ENCODE measurements at places on chromosomes 4 and X. TPM values are rescaled to one million over a fixed set of nuclear protein-coding genes. Genes with fewer than 3 reads are reported as not detected.

- peaks cover 1% of the 10 kb centered on the region for H3K27me3 ChIP-seq
- no peak for DNase-seq
- H3K4me1 ChIP-seq, result no peaks in the 10 kb centered on the region
- H3K27ac ChIP-seq, result no peak overlapping the region
- H3K4me3 ChIP-seq, result no peak overlapping the region
- no peaks in the 10 kb centered on the region for H3K36me3 ChIP-seq
Observed at GRCh38 chr4:73828956-73829355, 7.5 kb upstream of the CXCL6 start.

Gene HOPX
- 88.5 TPM for total RNA-seq

- H3K4me3 ChIP-seq, result no peak overlapping the region
- H3K27me3 ChIP-seq, result peaks cover 35% of the 10 kb centered on the region
- no peaks in the 10 kb centered on the region for H3K36me3 ChIP-seq
- no peak for DNase-seq
Observed at GRCh38 chr4:37241647-37242046, 2.9 kb upstream of the NWD2 start.

DNA sequence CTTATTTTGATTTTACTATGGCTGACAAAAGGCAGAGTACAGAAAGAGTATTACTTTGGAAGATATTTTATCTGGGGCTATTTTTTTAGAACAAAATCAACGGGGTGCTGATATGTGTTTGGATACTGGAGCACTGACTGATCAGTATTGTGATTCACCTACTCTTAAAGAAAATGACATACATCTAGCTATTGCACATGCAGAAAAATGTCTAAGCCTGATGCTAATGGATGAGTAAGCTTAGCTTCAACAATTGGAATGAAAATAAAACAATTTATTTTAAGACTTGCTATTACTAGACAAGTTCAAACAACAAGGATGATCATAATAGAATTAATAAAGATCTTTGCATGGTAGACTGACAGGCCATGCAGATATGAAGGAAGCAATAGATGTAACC lies 262.0 kb downstream of the PPP1R2C start:
- no peaks in the 10 kb centered on the region for H3K36me3 ChIP-seq
- DNase-seq, result no peak
- H3K27me3 ChIP-seq, result no peaks in the 10 kb centered on the region
- no peak overlapping the region for H3K27ac ChIP-seq

GRCh38 chr4:114040319-114041116 lies 61.1 kb upstream of the ARSJ start:
- no peak overlapping the region for H3K4me3 ChIP-seq
- H3K4me1 ChIP-seq, result peaks cover 4% of the 10 kb centered on the region
- no peaks in the 10 kb centered on the region for H3K27me3 ChIP-seq
- no peak overlapping the region for H3K27ac ChIP-seq

DNA sequence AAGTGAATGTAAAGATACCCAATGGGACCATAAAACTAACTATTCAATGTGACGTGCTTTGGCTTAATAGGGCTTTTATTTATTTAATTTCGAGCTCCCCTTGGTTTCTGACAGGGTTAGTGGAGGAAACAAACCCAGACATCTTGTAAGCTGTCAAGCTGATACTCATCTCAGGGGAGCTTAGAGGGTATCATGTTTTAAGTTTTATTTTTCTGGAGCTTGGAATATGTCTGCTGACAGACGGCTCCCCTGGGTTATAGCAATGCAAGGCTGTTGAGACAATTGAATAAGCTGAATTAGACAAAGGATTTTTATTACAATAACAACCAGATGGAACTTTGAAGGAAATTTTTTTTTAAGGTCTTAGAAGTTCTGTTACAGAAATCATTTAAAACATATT lies 456.5 kb downstream of the IL1RAPL1 start:
- no peaks in the 10 kb centered on the region for H3K27me3 ChIP-seq
- no peak overlapping the region for H3K4me3 ChIP-seq
- no peak overlapping the region for H3K27ac ChIP-seq
- no peaks in the 10 kb centered on the region for H3K4me1 ChIP-seq
- no peaks in the 10 kb centered on the region for H3K36me3 ChIP-seq

GRCh38 chrX:68196939-68197791 lies 236.1 kb downstream of the OPHN1 start:
- H3K4me1 ChIP-seq, result no peaks in the 10 kb centered on the region
- H3K27ac ChIP-seq, result no peak overlapping the region
- H3K36me3 ChIP-seq, result no peaks in the 10 kb centered on the region
- peak; percentile 68 for DNase-seq

GRCh38 chr4:10354746-10355145 lies 102.5 kb downstream of the ZNF518B start:
- no peak for DNase-seq
- H3K4me3 ChIP-seq, result no peak overlapping the region
- H3K27ac ChIP-seq, result no peak overlapping the region
- no peaks in the 10 kb centered on the region for H3K4me1 ChIP-seq

Gene HMGB3
- total RNA-seq, result 32.8 TPM

DNA sequence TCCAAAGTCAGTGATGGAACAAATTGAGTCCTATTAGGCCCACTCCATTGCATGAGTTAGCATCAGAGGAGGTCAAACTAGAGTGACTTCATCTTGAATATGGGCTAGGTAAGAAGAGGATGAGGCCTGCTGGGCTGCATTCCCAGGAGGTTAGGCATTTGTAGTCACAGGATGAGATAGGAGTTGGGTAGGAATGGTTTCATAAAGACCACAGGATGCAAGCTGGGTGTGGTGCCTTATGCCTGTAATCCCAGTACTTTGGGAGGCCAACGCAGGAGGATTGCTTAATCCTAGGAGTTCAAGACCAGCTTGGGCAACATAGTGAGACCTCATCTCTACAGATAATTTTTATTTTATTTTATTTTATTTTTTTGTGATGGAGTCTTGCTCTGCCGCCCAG lies 26.8 kb downstream of the PDGFRA start:
- DNase-seq, result no peak
- H3K27me3 ChIP-seq, result peaks cover 5% of the 10 kb centered on the region
- no peaks in the 10 kb centered on the region for H3K4me1 ChIP-seq
- no peak overlapping the region for H3K27ac ChIP-seq
- H3K4me3 ChIP-seq, result no peak overlapping the region

GRCh38 chr4:188872809-188873208 lies 733.6 kb downstream of the TRIML1 start:
- no peaks in the 10 kb centered on the region for H3K4me1 ChIP-seq
- no peak overlapping the region for H3K4me3 ChIP-seq
- no peaks in the 10 kb centered on the region for H3K27me3 ChIP-seq

- no peak for DNase-seq
- no peak overlapping the region for H3K27ac ChIP-seq
- peaks cover 5% of the 10 kb centered on the region for H3K27me3 ChIP-seq
- no peak overlapping the region for H3K4me3 ChIP-seq
- H3K36me3 ChIP-seq, result no peaks in the 10 kb centered on the region
Observed at GRCh38 chr4:120225527-120225926, 158.9 kb upstream of the MAD2L1 start.

DNA sequence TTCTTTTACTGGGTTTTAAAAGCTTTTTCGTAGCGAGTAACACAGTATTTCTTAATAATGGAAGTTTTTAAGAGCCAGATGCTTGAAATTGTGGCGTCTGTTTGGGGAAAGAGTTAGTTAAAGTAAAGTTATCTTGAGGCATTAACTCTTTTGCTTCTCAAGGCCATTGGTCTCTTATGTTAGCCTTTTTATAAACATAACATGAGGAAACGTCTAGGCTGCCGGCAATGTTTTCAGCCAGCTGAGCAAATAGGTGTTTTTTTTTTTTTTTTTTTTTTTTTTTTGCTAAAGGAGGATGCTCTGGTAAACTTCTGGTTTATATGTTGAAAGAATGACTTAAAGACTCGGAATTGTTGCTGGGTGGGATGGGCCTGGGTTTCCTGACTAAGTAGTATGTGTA lies 51.1 kb upstream of the RBMX start:
- no peaks in the 10 kb centered on the region for H3K27me3 ChIP-seq
- no peak for DNase-seq
- no peak overlapping the region for H3K27ac ChIP-seq
- peaks cover 14% of the 10 kb centered on the region for H3K4me1 ChIP-seq

Gene ZNF185
- 1.0 TPM for total RNA-seq

- H3K27ac ChIP-seq, result no peak overlapping the region
- H3K4me3 ChIP-seq, result no peak overlapping the region
- H3K27me3 ChIP-seq, result no peaks in the 10 kb centered on the region
Observed at GRCh38 chr4:174053895-174054294, 229.6 kb downstream of the FBXO8 start.

GRCh38 chr4:55539658-55540057 lies 7.1 kb downstream of the CLOCK start:
- H3K4me3 ChIP-seq, result no peak overlapping the region
- H3K4me1 ChIP-seq, result peaks cover 20% of the 10 kb centered on the region
- DNase-seq, result no peak
- H3K36me3 ChIP-seq, result peaks cover 10% of the 10 kb centered on the region
- H3K27me3 ChIP-seq, result no peaks in the 10 kb centered on the region

GRCh38 chr4:66062921-66063320 lies 392.6 kb upstream of the EPHA5 start:
- no peak for DNase-seq
- H3K4me3 ChIP-seq, result no peak overlapping the region
- no peaks in the 10 kb centered on the region for H3K36me3 ChIP-seq
- H3K27me3 ChIP-seq, result no peaks in the 10 kb centered on the region
- no peak overlapping the region for H3K27ac ChIP-seq

Gene MSANTD1
- total RNA-seq, result 0.62 TPM

GRCh38 chr4:39256436-39256835 lies 74.1 kb downstream of the WDR19 start:
- H3K4me1 ChIP-seq, result no peaks in the 10 kb centered on the region
- H3K36me3 ChIP-seq, result peaks cover 1% of the 10 kb centered on the region
- H3K27me3 ChIP-seq, result no peaks in the 10 kb centered on the region
- H3K27ac ChIP-seq, result no peak overlapping the region

DNA sequence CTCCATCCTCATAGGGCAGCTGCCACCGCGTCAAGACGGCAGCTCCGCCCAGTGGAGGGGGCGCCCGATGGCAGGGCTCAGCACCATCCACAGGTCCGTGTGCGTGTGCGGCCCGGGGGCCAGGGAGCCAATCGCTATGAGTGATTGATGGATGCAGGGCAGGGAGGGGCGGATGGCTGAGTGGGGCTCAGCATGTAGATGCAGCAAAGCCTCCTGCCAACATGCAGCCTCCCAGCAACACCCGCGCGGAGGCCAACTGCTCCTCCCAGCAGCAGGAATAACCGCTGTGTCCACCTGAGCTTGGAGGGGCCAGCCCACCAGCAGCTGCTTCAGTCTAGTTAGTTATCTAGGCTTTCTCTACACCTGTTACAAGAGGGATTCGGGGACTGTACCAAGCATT lies 77.4 kb downstream of the MTMR1 start:
- no peak overlapping the region for H3K27ac ChIP-seq
- H3K27me3 ChIP-seq, result no peaks in the 10 kb centered on the region
- no peak overlapping the region for H3K4me3 ChIP-seq
- H3K36me3 ChIP-seq, result peaks cover 2% of the 10 kb centered on the region
